ENCODE measurements at places on chromosomes 16 and 17.

GRCh38 chr17:42243493-42243982, 32.7 kb downstream of the STAT5B start:
- no peak for DNase-seq
- H3K27me3 ChIP-seq = no peaks in the 10 kb centered on the region
- H3K27ac ChIP-seq = no peak overlapping the region

DNA sequence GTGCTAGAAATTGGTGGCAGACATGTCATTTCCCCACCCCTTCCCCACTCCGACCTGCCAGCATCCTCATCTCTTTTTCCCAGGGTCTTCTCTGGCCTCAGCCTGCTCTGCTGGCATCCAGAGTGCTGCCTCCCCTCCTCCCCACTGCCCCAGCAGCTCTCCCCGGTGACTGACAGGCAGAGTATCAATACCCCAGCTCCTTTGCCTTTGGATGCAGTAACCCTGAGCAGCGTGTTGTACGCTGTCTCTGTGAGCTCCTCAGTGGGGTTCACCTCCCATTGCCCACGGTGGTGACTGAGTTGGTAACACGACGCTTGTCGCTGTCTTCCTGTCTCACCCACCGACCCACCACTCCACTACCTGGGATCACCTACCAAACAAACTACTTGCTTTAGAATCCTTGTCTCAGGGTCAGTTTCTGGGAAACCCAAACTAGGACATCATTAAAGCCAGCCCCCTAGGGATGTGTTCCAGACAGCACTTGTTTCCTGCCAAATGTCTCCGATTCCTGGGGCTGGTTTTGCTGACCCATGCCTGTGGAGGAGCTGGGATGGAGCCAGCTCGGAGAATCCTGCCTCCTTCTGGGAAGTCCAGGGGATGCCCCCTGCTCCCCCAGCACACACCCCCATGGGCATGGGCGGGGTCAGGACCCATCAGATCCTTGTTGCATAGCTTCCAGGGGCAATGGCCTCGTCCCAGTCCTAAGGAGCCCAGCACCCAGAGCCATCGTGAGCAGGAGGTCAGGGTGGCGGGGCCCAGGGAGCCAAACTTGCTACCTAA, 8.3 kb upstream of the SBK1 start:
- no peak for DNase-seq
- no peak overlapping the region for H3K27ac ChIP-seq
- no peaks in the 10 kb centered on the region for H3K36me3 ChIP-seq

- H3K27me3 ChIP-seq = no peaks in the 10 kb centered on the region
- no peaks in the 10 kb centered on the region for H3K36me3 ChIP-seq
- H3K4me1 ChIP-seq = no peaks in the 10 kb centered on the region
- no peak overlapping the region for H3K4me3 ChIP-seq
Measured at GRCh38 chr16:12162151-12162985, 185.8 kb downstream of the SNX29 start.

- no peak for DNase-seq
- H3K27me3 ChIP-seq = no peaks in the 10 kb centered on the region
- peaks cover 68% of the 10 kb centered on the region for H3K4me1 ChIP-seq
- H3K4me3 ChIP-seq = no peak overlapping the region
Measured at GRCh38 chr16:57805176-57805575, 2.9 kb upstream of the KIFC3 start.
